ENCODE measurements at places on chromosomes 2 and 18.

GRCh38 chr18:50820901-50821520 is 1.2 kb upstream of the MRO start:
- DNase-seq = no peak

DNA sequence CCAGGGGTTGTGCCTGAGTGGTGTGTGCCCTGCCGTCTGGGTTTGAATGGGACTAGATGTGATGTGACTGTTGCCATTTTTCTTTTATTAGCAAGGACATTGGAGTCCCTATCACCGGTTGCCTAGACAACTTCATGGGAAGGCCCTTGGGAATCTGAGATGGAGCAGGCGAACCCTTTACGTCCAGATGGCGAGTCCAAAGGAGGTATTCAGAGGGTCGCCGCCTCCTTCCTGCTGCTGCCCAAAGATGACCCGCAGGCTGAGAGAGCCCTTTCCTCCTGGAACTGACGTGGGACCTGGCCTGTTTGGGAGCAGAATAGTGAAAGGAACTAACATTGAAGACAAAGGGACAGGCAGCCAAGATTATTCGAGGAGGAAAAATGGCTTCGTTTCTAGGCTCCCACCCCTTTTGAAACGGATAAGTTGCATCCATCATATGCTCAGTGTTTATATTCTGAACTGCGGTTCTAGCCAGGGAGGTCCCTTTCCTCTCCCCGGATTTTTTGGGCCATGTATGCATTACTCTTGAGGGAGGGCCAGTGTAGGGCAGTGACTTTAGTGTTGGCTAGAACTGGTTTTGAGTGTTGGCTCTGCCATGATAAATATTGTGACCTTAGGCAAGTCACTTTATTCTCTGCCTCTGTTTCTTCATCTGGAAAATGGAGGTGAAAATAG is 673 bp downstream of the CENPO start:
- DNase-seq = no peak

- DNase-seq = no peak
These were observed 207.4 kb downstream of the CBLN2 start for GRCh38 chr18:72336786-72337185.

DNA sequence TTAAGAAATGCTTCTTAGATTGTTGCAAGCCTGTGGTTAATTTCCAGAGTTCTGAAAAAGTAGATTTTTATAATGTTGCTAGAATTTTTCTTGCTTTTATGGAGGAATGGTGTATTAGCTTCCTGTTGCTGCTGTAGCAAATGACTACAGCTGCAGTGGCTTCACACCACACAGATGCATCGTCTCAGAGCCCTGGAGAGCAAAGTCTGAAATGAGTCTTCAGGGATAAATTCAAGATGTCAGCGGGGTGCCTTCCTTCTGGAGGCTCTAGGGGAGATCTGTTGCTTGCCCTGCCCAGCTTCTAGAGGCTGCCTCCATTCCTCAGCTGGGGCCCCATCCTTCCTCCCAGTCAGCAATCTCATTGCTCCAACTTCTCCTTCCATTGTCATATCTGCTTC is 187.8 kb downstream of the ZNF516 start:
- no peak for DNase-seq

GRCh38 chr18:59502274-59503175 is 143.5 kb upstream of the LMAN1 start:
- peak; percentile 66 for DNase-seq

- no peak for DNase-seq
These were observed 13.2 kb downstream of the BMP10 start for GRCh38 chr2:68857855-68858456.

GRCh38 chr2:141957321-141957720 is 173.5 kb downstream of the LRP1B start:
- no peak for DNase-seq

- DNase-seq = peak; percentile 52
These were observed 197.0 kb downstream of the HRH4 start for GRCh38 chr18:24657444-24657842.

GRCh38 chr18:8501044-8501443 is 108.2 kb upstream of the RAB12 start:
- no peak for DNase-seq

GRCh38 chr2:137824501-137824900 is 139.8 kb upstream of the HNMT start:
- DNase-seq = no peak

GRCh38 chr18:48946329-48946835 is 4.4 kb downstream of the SMAD7 start:
- no peak for DNase-seq

DNA sequence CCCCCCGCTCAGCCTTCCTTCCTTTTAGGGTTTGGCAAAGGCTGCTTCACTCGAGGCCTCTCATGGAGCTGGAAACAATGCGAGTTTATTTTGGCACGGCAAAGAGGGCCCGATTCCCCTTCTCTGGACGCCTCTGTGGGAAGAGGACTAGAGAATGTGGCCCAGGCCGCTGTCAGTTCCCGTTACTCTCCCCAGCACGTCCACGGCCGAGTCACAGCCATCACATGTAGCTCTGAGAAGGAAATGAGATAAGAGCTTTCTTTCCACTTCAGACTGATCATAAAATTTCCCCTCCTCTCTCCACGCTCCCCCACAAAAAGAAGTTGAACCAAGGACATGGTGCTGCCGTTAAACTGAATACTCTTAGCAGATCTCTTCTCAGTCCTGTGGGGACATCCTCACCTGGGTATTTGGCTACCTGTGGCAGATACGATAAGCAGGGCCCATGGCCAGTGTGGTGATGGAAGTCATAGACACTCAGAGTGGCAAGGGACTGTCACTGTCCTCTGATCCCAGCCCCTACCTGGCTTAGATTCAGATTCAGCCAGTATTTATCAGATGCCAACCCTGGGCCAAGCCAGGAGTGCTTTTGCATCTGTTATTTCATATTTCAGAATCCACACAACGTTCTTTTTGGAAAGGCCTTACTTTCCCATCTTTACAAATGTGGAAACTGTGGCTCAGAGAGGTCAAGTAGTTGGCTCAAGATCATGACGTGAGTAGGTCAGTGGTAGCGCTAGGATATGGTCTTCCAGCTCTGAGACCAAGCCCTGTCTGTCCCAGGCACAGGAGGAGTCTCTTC is 101.2 kb downstream of the MCFD2 start:
- peak; percentile 94 for DNase-seq

GRCh38 chr2:240155048-240155744 is 14.7 kb upstream of the OTOS start:
- peak; percentile 46 for DNase-seq

- DNase-seq = no peak
These were observed 70.0 kb downstream of the CAPN13 start for GRCh38 chr2:30737326-30737610.

DNA sequence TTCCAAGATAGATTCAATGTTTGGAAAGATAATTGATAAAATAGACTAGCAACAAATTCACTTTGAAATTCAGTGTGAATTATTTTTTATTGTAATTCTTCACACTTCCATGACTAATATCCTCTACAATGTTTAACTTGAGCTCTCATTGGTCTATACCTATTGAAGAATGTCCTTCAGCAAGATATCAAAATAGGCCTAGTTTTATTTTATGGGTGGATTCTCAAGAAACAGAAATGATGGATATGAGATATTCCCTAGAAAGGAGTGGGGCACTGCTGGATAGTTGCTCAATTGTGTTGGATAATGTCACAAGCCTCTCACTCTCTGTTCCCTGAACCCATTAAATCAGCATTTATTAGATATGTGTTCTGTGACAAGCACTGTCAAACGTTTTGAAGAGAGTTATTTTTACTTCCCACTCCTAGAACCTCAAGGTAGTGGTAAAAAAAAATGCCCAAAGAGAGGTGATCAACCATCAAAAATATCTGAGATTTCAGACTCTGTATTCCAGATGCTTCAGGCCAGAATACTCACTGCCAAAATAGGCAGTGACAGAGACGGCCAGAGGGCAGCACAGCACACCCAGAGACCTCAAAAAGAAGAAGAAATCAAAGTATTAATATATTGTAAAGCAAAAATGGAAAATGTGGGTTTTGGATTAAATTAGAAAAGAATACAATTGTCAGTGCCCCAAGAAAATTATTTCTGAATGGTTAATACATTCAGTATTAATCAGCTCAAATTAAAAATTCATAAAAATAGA is 87.5 kb downstream of the TRIB2 start:
- no peak for DNase-seq

DNA sequence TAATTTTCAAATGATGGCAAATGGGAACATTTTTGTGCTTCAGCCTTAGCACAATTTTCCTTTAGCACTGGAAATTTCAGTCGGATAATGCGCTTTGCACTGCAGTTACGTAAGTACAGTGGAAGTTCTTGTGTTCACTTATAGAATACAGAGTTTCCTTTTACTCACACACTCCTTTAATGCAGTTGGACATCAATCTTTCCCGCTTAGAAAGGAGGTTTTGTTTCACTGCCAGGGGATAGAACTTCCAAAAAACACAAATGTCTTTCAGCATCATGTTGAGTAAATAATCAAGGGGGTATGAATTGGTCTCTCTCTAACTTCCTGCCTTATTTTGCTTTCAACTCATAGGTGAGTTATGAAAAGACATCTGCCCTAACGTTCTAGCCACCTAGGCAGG is 63.2 kb downstream of the TGFA start:
- no peak for DNase-seq

GRCh38 chr2:65530547-65531320 is 98.3 kb upstream of the SPRED2 start:
- DNase-seq = no peak

DNA sequence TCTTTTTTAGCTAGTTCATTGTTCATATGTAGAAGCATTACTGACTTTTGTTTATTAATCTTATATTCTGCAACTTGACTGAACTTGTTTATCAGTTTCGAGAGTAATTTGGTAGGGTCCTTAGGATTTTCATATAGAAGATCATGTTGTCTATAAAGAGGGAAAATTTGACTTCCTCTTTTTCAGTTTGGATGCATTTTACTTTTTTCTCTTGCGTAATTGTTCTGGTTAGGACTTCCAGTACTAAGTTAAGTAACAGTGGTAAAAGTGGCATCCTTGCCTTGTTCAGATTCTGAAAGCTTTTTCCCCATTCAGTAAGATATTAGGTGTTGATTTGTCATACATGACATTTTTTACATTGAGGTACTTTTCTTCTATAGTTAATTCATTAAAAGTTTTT is 726.0 kb downstream of the KCNJ3 start:
- no peak for DNase-seq

DNA sequence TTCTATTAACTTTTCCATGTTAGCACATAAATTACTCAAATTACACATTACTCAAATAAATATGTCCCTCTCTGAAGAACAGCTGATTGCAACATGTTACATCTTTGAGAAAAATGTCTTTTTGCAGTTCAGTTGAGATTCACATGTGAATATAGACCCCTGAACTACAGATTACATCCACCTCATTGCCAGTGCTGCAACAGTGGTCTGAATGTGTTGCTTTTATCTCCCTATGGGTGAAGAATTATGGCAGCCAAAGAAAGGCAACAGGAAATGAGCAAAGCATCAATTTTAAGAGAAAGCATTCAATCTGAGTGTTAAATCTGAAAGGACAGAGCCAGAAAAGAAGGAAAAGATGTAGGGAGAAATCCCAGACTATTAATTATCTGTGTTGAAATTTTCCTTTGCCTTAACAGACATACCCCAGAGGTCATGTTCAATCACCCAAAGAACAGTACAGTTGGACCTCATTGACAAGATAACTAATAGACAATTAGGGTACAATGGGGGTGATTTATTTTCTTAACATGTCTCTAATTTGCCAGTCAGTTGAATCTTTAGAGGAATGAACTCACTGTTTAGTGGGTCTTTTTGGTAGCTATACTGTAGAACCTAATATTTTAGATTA is 620.2 kb downstream of the CPS1 start:
- no peak for DNase-seq

DNA sequence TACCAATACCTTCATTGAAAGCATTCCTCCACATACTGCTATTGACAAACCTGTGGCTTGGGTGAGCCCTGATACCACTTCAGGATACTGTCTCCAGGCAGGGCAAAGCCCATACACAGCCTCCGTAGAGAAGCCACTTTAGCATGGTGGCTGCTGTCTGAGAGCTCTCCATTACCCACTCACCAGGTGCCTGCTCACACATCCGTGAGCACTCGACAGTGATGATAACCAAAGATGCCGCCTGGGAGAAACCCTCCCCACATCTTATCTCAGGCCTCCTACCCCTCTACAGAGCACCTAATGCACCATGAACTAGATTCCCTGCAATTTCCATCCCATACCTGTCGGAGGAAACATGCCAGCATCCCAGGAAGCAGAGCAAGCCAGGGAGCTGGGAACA is 57.6 kb upstream of the KLHL29 start:
- no peak for DNase-seq

GRCh38 chr2:218187296-218188015 is 20.7 kb upstream of the CXCR1 start:
- no peak for DNase-seq

- DNase-seq = no peak
These were observed 848 bp downstream of the VRK2 start for GRCh38 chr2:58047373-58047935.

- DNase-seq = no peak
These were observed 1.8 kb downstream of the UPP2 start for GRCh38 chr2:158103411-158104012.

GRCh38 chr2:85423525-85423924 is 5.0 kb downstream of the SH2D6 start:
- no peak for DNase-seq

- DNase-seq = no peak
These were observed 206.5 kb upstream of the SH3BP4 start for GRCh38 chr2:234745347-234745746.

DNA sequence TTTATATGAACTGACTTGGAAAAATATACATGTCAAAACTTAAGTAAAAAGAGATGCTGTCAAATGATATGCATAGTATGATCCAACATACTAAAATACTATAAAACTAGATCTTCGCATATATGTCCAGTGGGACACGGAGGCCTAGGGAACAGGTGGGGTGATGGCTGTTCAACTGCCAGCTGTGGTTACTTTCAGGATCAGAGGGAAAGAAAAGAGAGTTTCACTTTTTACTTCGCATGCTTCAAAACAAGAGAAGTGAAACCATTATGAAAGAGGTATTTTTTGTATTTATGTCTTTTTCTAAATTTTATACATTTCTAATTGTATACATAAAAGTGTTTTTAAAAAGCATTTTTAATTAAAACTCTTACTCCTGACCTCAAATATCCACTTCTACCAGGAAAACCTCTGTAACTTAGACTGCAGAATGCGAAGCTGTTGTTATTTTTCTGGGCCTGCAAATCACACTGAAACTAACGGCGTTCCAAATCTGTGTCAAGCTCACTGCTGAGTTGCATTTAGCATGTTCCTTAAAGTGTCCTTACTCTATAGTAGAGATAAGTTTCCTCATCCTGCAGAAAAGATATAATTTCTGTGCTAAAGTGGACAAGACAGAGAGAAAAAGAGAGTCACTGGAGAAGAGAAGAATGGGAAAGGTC is 97.8 kb upstream of the SLC35G4 start:
- DNase-seq = no peak

DNA sequence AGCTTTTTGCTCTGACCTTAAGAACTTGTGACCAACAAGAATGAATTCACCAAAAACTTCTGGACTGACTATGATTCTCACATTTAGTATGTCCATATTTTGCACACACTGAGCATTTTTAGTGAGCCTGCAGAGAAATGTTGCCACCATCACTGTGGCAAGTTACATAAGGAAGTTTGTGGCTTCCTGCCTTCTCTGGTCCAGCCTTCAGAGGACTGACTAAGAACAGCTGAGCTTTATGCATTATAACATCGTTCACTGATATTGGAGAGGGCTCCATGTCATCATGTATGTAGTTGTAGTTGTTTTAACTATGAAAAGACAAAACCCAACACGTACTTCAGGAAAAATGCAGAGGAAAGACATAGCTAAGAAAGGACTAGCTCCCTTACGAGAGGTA is 218.0 kb upstream of the CRIM1 start:
- DNase-seq = no peak

Measured in heart left ventricle (tissue), 16 donors.